ENCODE measurements at places on chromosomes 3 and 15. TPM values are rescaled to one million over a fixed set of nuclear protein-coding genes. Genes with fewer than 3 reads are reported as not detected.

GPR176 gene
- 20.7 TPM for total RNA-seq

TGM4 gene
- 0.91 TPM for total RNA-seq

TGM5 gene
- 1.2 TPM for total RNA-seq

WDR93 gene
- total RNA-seq = not detected

SEMA3G gene
- total RNA-seq = 0.45 TPM

TM6SF1 gene
- total RNA-seq = 0.83 TPM

TF gene
- total RNA-seq = 0.24 TPM

CAV3 gene
- not detected for total RNA-seq

NR2E3 gene
- total RNA-seq = 0.17 TPM

HTR3E gene
- not detected for total RNA-seq

SEMA5B gene
- total RNA-seq = 0.33 TPM

PLSCR4 gene
- total RNA-seq = 9.8 TPM

CPNE4 gene
- 1.5 TPM for total RNA-seq

Measured in mammary epithelial cell (primary cell).